T-helper 9 cell (primary cell): ENCODE measurements at places on chromosomes 7 and 10.
A peak's percentile ranks its signal among the peaks of the same experiment; 100 is the strongest.

GRCh38 chr10:110860576-110861241, 11.0 kb upstream of the PDCD4 start:
- peak; percentile 27 for DNase-seq

- peak; percentile 1 for DNase-seq
Measured at GRCh38 chr10:67697724-67698131, 1.7 kb upstream of the CTNNA3 start.

DNA sequence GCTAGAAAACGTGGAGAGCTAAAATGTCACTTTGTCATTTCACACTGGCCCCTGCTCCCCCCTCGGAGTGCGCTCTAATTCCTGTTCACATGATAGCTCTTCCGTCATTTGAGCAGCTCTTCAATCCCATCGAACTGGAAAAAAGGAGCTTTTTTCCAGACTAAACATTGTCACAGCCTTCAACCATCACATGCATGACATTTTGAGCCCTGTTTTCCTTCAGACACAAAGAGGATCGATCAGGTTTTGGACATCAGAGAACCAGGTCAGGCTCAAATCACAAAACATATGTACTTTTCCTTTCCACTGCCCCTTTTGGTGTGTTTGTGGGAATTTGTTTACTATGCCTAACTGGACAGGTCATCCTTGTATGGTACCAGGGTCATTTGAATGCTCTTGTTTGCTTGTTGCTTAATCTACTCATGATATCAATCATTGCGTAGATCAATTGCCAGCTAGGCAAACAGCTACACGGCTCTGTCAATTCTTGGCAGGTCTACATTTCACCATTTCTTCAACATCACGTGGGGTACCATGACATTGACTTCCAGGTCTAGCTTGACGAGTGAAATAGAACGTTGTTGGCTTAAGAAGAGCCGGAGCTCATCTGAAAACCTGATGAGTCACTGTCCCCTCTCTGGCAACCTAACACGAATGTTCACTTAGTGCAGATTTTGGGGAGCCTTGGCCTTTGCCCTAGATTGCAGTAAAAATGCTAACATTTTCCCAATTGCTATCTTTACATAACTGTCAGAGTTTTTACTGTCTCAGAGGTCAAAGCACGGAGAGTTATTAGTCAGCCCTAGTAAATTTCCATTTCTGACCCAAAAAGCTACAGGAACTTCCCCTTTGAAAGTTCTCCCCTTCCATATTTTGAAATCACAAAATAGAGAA, 87.3 kb downstream of the LYZL2 start:
- DNase-seq, result no peak

DNA sequence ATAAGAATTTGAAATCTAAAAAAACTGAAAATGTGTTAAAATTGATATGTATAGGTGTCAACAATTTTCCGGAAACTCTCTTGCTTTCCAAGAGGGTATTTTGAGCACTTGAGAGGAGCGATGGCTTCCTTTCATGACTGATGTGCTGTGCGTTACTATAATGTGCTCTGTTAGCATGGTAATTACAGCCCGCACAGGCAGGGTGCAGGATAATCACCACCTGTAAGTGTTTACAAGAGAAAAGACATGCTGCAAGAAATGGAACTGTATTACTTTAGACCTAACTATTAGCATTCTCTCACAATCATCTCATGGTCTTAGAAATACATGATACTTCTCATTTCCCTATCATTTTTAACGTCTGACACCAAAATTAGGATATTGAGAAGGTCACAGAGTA, 92.4 kb upstream of the ADARB2 start:
- DNase-seq, result no peak

- no peak for DNase-seq
Measured at GRCh38 chr7:91883676-91884362, 3.3 kb upstream of the MTERF1 start.

- no peak for DNase-seq
Measured at GRCh38 chr10:72310636-72311035, 36.9 kb downstream of the DDIT4 start.

DNA sequence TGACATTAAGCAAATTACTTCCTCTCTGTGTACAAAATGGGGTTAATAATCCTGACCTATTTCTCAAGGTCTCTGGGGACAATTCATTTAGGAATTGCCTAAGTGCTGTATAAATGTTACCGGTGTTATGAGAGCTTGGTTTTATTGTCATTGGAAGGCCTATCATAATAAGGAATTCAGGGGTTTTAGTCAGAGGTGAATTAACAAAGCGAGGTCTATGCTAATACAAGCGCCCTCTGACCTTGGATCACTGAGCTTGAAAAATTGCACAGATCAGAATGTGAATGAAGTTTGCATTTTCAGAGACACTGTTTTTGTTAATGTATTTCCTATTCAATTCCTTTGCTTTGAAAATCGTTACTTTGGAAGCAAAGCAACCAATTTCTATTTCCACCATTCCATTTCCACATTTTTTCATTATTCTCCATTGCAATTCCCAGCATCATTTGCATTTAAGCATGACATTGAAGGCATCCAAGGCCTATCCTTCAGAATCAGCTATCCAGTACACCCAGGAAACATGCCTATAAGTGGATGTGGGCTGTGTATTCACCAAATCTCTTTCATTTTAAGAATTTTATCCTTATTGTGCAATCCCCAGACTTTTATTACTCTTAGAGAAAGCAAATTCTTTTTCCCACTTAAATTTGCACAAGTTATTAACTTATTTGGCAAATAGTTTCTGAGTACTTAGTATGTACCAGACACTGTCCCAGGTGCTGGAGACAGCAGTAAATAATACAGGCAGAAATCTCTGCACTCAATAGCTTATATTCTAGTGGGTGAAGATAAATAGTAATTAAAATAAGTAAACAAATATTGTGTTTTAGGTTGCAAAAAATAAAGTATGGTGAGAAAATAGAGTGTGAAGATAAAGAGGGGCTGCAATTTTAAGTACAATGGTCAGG, 133.1 kb downstream of the NRCAM start:
- no peak for DNase-seq

DNA sequence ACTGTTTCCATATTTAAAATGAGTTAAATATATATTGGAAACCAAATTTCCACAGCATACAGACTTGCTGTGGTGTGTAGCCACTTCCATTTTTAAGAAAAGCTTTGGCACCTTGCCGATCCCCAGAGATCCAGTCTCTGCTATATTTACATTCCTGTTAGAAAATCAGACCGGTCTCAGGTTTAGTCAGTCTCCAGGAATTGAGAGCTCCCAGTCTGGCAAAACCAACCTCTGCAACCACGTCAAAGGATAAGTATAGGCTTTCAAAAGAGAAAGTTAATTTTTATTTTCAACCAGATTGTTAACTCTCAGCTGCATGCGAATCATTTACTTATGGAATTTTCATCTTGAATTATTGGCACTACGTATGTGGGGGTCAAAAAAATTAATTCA, 28.2 kb downstream of the PUS7 start:
- no peak for DNase-seq

- DNase-seq, result no peak
Measured at GRCh38 chr7:95609277-95609971, 13.1 kb upstream of the PDK4 start.

GRCh38 chr10:24891823-24892222, 60.6 kb downstream of the PRTFDC1 start:
- DNase-seq, result no peak

DNA sequence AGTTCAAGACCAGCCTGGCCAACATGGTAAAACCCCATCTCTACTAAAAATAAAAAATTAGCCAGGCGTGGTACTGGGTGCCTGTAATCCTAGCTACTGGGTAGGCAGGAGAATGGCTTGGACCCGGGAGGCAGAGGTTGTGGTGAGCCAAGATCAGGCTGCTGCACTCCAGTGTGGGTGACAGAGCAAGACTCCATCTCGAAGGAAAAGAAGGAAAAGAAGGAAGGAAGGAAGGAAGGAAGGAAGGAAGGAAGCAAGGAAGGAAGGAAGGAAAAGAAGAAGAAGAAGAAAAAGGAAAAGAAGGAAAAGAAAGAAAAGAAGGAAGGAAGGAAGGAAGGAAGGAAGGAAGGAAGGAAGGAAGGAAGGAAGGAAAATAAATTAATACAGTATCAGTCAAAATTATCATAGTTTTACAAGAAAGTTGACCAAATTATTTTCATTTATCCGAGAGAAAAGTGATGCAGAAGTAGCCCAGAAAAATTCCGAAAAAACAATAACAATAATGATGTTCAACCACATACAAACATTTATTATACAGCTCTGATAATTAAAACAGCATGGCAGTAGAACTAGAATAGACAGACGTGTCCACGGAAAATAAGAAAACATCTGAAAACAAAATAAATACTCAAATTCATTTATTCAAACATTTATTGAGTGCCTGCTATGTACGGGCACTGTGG, 292.4 kb upstream of the MKLN1 start:
- DNase-seq, result no peak

- DNase-seq, result no peak
Measured at GRCh38 chr10:33274096-33274785, 60.2 kb downstream of the NRP1 start.

- DNase-seq, result no peak
Measured at GRCh38 chr10:77965294-77965693, 38.7 kb upstream of the DLG5 start.

GRCh38 chr7:119514326-119514725, 758.6 kb upstream of the KCND2 start:
- no peak for DNase-seq

GRCh38 chr10:85995791-85996190, 370.8 kb downstream of the GRID1 start:
- DNase-seq, result no peak

- DNase-seq, result no peak
Measured at GRCh38 chr10:78357141-78358063, 323.7 kb downstream of the RPS24 start.

GRCh38 chr10:42926843-42927242, 144.2 kb downstream of the BMS1 start:
- DNase-seq, result no peak

DNA sequence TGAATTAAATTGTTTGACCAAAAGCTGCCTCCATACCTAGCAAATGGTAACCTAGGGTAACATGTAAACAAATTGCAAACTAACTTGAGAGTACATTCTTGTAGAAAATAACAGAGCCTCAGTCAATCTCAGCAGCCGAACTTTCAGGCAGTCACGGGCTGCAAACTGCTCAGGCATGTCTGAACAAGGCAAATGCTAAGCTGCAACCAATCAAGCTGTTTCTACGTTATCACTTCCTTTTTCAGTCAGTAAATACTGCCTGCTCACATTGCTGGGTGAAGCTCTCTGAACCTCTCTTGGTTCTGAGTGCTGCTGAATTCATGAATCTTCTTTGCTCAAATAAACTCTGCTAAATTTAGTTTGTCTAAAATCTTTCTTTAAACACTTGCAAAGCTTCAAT, 1212.4 kb downstream of the SORCS1 start:
- no peak for DNase-seq
